ENCODE measurements at places on chromosomes 3 and 15. TPM values are rescaled to one million over a fixed set of nuclear protein-coding genes. Genes with fewer than 3 reads are reported as not detected.

GRCh38 chr3:197227780-197228574 lies 70.4 kb downstream of the DLG1 start:
- H3K4me1 ChIP-seq, result peaks cover 10% of the 10 kb centered on the region
- no peak overlapping the region for H3K4me3 ChIP-seq
- DNase-seq, result no peak
- no peak overlapping the region for H3K27ac ChIP-seq

DNA sequence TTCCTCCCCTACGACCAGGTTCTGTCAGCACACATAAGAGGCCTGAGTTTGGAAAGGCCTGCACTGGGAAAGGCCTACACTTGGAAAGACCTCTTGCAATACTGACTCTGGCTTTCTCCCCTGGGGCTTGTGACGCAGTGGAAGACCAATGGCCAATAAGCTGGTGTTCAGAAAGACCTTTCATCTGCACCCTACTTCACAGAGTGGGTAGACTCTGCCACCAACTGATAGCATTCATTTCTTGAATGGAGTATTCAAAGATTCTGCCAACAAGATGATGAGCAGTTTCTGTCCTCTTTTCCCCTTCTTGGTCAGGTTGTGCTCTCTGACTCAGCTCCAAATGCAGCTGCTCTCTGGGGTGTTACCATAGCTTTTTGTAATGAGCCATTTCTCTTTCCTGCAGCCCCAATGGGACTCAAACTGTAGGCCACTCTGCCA lies 48.8 kb downstream of the TIPARP start:
- no peaks in the 10 kb centered on the region for H3K27me3 ChIP-seq
- H3K4me3 ChIP-seq, result no peak overlapping the region
- H3K27ac ChIP-seq, result no peak overlapping the region
- H3K36me3 ChIP-seq, result no peaks in the 10 kb centered on the region
- DNase-seq, result no peak

- peaks cover 6% of the 10 kb centered on the region for H3K4me1 ChIP-seq
- no peak for DNase-seq
- H3K27me3 ChIP-seq, result no peaks in the 10 kb centered on the region
- H3K27ac ChIP-seq, result no peak overlapping the region
- no peak overlapping the region for H3K4me3 ChIP-seq
Observed at GRCh38 chr15:94395640-94396039, 164.3 kb downstream of the MCTP2 start.

DNA sequence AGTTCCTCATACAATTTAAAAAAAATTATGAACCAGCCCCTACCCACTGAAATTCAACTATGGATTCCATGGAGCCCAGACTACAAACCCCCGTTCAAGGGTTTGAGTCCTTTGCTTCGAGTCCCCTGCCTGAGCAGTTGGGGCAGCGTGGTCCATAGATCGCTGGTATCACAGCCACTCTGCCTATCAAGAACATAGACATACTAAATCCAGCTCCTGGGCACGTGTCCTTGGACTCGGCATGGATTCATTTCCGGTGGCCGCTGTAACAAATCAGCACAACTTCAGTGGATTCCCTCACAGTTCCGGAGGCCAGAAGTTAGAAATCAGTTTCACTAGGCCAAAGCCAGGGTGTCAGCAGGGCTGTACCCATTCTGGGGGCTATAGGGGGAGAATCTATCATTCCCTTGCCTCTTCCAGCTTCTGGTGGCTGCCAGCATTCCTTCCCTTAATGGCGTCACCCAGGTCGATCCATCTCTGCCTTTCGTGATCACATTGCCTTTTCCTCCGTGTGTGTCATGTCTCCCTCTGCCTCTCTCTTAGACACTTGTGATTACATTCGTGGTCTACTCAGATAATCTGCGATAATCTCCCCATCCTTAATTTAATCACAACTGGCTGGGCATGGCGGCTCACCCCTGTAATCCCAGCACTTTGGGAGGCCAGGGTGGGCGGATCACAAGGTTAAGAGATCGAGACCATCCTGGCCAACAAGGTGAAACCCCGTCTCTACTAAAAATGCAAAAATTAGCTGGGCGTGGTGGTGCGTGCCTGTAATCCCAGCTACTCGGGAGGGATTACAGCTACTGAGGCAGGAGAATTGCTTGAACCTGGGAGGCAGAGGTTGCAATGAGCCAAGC lies 4.6 kb upstream of the TMEM44 start:
- H3K27me3 ChIP-seq, result no peaks in the 10 kb centered on the region
- no peak for DNase-seq
- H3K4me3 ChIP-seq, result no peak overlapping the region
- no peaks in the 10 kb centered on the region for H3K4me1 ChIP-seq

The KCTD6 gene
- total RNA-seq, result 19.8 TPM

GRCh38 chr15:88398011-88398410 lies 69.2 kb downstream of the MRPL46 start:
- H3K4me1 ChIP-seq, result peaks cover 10% of the 10 kb centered on the region
- DNase-seq, result no peak
- no peaks in the 10 kb centered on the region for H3K27me3 ChIP-seq
- no peaks in the 10 kb centered on the region for H3K36me3 ChIP-seq

DNA sequence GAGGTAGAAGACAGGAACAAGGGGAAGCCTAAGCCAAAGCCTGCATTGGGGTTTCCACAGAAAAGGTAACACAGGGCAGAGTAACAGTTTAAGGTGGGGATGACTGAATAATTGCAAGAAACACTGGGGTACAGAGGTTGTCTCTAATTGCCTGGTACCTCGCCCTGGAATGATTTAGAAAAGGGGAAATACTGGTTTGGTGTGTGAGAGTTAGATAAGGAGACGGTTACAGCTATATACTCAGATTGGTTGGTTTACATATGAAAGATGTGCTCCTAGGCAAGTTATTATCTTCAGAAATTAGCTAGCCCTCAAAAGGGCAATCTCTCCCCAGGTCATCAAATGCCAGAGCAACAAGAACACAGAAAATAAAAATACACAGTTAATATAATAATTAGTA lies 58.8 kb downstream of the SMARCC1 start:
- no peaks in the 10 kb centered on the region for H3K27me3 ChIP-seq
- no peaks in the 10 kb centered on the region for H3K4me1 ChIP-seq
- no peak for DNase-seq

GRCh38 chr3:100269410-100270214 lies 8.8 kb downstream of the TBC1D23 start:
- no peak overlapping the region for H3K4me3 ChIP-seq
- H3K36me3 ChIP-seq, result no peaks in the 10 kb centered on the region
- no peak for DNase-seq
- no peak overlapping the region for H3K27ac ChIP-seq
- H3K27me3 ChIP-seq, result no peaks in the 10 kb centered on the region

The ST3GAL6 gene
- total RNA-seq, result 23.4 TPM

DNA sequence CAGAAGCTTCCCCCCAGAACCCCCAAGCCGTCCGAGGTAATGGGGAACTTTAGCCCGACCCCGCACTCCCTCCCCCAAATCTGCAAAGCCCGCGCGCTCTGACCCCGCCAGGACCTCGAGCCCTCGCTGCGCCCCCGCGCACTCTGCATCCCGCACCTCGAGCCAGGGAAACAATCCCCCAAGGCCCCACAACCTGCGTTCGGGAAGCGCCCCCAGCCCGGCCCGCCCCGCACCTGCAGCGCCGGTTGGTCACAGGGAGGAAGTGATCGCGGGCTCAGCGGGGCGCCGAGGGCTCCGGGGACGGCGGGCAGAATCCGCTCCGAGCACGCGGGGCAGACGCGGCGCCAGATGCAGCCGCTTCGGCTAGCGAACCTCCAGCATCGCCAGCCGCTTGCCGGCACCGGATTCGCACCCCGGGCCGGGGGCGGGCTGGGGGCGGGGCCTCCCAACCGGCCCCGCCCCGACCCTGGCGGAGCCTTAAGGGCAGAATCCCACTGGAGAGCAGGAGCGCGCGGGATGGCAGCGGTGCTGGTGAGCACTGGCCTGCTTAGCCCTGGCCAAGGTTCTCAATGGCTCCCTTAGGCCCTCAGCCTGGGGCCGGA lies at the start of gene CAMKV:
Gene CAMKV (minus strand): TSS at position 382 of the 602 bp plus-strand sequence. CDS start 7,518 bp downstream, outside the sequence.
- peak within 1 kb of the TSS; percentile 45 for H3K4me3 ChIP-seq
- H3K4me1 ChIP-seq, result peaks cover 11% of the 10 kb centered on the region
- no peaks in the 10 kb centered on the region for H3K36me3 ChIP-seq
- H3K27me3 ChIP-seq, result no peaks in the 10 kb centered on the region
- H3K27ac ChIP-seq, result no peak within 1 kb of the TSS
- DNase-seq, result no peak

- H3K4me1 ChIP-seq, result peaks cover 3% of the 10 kb centered on the region
- no peaks in the 10 kb centered on the region for H3K36me3 ChIP-seq
- no peak overlapping the region for H3K27ac ChIP-seq
- no peak overlapping the region for H3K4me3 ChIP-seq
Observed at GRCh38 chr3:100526613-100527346, 34.4 kb downstream of the TMEM45A start.
